ENCODE measurements at places on chromosomes 16 and 17.
A peak's percentile ranks its signal among the peaks of the same experiment; 100 is the strongest.

GRCh38 chr17:1566505-1567199, 4.1 kb upstream of the PITPNA start:
- DNase-seq = no peak

GRCh38 chr16:55502801-55503366, 6.0 kb upstream of the LPCAT2 start:
- peak; percentile 87 for DNase-seq

DNA sequence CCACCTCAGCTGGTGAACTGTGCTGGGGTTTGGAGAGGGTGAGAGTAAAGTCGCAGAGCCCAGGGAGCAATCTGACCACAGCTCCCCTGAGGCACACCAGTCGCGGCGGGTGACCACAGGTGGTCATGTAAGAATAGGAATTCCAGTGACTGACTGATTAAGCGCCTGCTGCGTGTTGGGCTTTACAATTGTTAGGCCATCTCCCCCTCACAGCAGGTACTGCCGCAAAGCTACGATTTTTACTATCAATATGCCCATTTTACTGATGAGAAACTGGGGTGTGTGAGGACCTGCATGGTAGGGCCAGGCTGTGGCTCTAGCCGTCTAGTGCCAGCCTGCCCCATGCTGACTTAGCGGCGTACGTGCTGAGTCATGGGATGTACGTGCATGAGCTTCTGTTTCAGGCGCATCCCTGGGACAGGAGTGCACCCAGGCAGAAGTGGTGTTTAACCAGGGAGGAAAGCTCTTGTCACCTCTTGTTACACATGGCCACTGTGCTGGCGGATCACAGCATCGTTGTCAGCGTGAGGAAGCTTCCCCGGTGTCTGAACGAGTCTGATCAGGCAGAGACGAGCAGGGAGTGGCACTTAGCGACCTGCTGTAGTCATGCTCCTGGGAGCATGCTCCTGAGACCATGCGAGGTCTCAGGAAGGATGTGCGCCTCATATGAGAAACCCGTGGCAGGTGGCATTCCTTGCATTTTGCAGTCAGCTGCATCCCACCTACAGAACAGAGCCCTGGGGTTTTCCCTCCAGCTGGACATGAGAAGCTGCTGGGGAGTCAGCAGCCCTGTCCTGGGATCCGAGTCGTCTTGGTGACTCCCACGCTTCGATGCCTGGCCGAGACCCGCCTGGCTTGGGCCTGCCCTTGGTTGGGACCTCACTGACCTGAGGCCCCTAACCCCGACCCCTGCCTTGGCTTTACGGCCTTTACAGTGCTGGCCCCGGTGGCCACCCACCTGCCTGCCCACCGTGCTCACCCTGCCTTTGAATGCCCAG, 163.7 kb upstream of the CHMP6 start:
- DNase-seq = no peak

DNA sequence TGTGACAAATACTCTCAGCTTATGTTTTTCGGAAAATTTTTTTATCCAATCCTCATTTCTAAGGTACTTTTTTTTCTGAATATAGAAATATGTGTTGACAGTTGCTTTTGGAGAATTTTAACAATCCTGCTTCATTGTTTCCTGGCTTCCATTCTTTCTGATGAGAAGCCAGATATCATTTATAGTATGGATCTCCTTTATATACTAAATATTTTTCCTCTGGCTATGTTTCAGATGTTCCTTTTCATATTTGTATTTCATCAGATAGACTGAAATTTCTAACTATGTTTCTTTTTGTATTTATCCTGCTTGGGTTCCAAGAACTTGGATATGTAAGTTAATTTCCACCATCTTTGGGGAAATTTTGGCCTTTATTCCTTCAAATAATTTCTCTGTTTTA, 138.9 kb upstream of the CDH11 start:
- DNase-seq = no peak

- DNase-seq = no peak
These were observed 492.5 kb upstream of the HSBP1 start for GRCh38 chr16:83315271-83315670.

DNA sequence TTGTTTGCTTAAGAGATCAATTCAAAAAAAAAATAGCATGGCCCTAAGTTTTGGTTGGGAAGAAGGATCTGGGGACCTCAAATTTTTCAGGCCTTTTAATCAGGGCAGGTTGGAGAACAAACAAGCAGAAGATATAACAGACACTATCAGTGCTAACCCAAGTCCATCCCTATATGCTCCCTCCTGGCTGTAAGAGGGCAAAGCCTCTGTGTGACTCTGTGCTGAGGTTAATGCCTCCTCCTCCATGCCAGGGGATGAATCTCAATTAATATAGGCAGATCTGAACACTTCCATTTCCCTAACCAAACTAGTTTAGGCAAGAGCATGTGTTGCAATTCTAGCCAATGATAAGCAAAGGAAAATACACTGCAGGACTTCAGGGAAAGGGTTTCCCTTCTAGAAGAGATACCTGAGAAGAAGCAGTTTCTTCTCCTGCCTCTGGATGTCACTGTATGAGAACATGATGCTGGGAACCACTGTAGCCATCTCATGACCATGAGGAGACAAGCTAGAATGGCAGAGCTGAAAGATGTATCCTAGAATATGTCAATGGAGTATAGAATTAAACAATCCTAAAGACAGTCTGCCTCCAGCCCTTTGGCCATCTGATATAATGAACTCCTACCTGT, 76.0 kb downstream of the CHD9NB start:
- peak; percentile 25 for DNase-seq

- DNase-seq = peak; percentile 97
These were observed 753 bp upstream of the USP22 start for GRCh38 chr17:21043296-21044232.

GRCh38 chr17:76200354-76200753, 39.9 kb downstream of the RNF157 start:
- DNase-seq = no peak

DNA sequence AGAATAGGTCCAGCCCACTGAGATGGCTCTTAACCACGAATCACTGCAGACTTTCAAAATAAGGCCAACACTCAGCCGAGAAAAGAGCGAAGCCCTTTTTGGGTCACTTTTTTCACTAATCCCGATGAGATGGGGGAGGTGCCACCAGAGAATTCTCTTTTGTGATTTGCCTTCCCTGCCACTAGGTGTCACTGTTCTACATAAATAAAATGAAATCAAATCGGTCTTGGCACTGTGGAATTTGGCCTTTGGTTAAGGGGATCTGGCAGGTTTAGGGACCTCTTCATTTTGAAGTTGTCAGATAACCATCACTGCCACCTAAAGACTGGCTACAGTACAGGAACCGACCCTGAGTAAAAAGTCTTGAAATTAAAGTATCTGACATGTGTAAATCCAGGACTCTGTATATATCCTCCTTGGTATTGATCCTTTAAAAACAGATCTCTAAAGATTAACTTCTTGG, 147.0 kb downstream of the HS3ST4 start:
- DNase-seq = peak; percentile 52

DNA sequence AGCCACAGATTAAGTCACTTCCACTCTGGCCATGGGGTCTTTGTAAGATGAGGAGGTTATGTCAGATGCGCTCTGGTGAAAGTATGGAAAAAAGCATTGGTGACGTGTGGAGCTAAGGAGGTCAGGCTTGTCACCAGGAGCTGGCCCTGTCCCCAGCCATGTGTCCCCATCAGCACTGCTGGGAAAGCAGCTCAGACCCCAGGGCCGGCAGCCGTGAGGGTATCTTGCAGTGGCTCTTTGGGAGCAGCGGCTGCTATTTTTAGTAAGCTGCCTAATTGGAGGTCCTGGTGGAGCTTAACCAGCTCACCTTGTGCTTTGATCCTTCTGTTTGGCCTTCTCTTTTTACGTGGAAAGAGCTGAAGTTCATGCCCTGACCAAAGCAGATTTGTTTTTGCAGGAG, 60.9 kb downstream of the MPRIP start:
- DNase-seq = no peak

DNA sequence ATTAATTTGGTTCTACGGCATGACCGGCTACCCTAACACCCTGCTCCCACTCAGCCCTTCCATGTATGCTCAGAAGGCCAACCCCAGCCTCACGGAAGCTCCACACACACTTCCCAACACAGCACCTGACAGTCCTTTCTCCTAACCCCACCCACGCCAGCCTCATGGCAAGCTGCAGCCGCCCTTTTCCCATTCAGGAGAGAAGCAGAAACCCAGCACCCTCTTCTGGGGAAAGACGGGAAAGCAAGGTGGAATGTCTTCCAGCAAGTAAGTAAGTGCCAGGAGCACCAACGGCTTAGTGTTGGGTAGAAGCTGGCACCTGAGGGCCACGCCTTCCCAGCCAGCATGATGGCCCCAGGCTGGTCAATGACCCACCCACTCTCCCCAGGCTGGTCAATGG, 32.1 kb downstream of the ABR start:
- peak; percentile 48 for DNase-seq

GRCh38 chr17:28384281-28385036, 13.0 kb downstream of the SARM1 start:
- DNase-seq = peak; percentile 37

- DNase-seq = peak; percentile 91
These were observed 29.7 kb downstream of the RAI1 start for GRCh38 chr17:17710728-17711541.
